ENCODE measurements at places on chromosomes 16 and 17. TPM values are rescaled to one million over a fixed set of nuclear protein-coding genes. Genes with fewer than 3 reads are reported as not detected.

ADGRG1 gene
- total RNA-seq: 99.1 TPM

GRCh38 chr17:57370037-57370581 lies 113.8 kb downstream of the MSI2 start:
- no peak for DNase-seq

- DNase-seq: no peak
Observed at GRCh38 chr16:50924759-50925545, 183.1 kb downstream of the CYLD start.

GRCh38 chr17:1074886-1075605 lies 78.1 kb downstream of the TIMM22 start:
- DNase-seq: no peak

TBC1D3K gene
- not detected for total RNA-seq

DNA sequence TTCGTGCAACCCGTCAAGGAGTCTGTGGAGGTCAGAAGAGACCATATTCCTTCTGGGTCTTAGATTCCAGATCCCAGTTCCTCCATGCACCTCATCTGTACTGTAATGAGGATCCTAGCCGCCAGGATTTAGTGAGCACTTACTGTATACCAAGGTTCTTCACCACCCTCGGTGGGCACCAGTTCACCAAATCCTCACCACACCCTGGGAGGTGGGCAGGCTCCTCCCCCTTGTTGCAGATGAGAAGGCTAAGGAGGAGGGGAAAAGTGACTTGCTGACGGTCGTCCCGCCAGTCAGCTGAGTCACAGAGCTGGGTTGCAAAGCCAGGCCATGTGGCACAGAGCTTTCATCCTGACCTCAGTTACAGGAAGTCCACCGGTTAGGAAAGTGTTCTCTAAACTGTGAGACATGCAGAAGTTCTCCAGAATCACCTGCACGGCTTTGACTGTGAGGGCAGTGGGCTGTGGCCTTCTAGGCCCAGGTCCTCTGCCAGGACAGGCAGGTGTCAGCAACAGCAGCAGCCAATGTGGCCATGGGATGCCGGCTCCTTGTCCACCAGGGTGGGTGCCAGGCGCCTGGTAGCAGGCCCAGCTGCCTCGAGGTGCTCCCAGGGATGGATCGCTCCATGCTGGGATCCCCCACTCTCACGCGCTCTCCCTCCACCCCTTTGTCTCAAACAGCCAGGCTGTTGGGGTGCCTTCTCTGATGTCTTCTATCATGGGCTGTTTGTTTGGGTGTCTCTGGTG lies 240.3 kb upstream of the GSE1 start:
- DNase-seq: no peak

- DNase-seq: no peak
Observed at GRCh38 chr17:45101546-45101882, 30.8 kb downstream of the PLCD3 start.

DRC7 gene
- total RNA-seq: not detected

ITGA2B gene
- 1.6 TPM for total RNA-seq

ADAD2 gene
- 0.19 TPM for total RNA-seq

GRCh38 chr17:35900280-35900679 lies 20.1 kb upstream of the CCL5 start:
- no peak for DNase-seq

VMP1 gene
- 342 TPM for total RNA-seq

- no peak for DNase-seq
Observed at GRCh38 chr16:266258-267164, 9.2 kb downstream of the RGS11 start.

CBX2 gene
- 0.28 TPM for total RNA-seq

CCDC154 gene
- total RNA-seq: 0.38 TPM

YBX2 gene
- 0.65 TPM for total RNA-seq

GRCh38 chr17:57983446-57983845 lies 4.6 kb downstream of the VEZF1 start:
- no peak for DNase-seq

HSF5 gene
- total RNA-seq: not detected

- no peak for DNase-seq
Observed at GRCh38 chr16:30895627-30896260, 670 bp upstream of the CTF1 start.

CSH2 gene
- not detected for total RNA-seq

DNA sequence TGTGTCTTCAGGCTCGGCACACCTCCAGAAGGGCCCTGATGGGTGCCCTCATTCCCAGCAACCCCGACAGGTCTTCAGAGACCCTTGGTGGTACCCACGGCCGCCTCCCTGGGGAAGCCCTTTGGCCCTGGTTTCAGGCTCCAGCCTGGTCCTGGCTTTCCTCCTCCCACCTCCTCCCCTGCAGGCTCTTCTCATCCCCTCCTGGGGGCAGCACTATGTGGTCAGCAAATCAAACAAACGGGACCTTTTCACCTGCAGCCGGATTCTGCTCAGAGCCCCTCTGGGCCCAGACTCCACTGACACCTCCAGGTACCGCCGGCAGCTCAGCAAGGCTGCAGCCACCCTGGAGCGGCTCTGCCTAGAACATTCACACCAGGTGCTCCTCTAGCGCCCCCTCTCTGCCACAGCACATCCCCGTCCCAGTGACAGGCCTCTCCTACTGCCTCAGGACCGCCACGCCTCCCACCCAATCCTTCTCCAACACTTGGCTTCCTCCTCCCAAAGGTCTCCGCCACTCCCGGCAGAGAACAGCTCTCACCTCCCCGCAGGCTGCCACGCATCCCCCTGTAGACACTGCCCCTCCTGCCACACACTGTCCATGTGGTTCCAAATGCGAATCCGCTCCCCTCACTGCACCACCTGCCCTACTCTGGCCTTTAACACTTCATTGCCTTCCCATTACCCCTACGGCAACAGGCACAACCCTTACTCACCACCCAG lies 12.0 kb downstream of the CORO7 start:
- no peak for DNase-seq

DNA sequence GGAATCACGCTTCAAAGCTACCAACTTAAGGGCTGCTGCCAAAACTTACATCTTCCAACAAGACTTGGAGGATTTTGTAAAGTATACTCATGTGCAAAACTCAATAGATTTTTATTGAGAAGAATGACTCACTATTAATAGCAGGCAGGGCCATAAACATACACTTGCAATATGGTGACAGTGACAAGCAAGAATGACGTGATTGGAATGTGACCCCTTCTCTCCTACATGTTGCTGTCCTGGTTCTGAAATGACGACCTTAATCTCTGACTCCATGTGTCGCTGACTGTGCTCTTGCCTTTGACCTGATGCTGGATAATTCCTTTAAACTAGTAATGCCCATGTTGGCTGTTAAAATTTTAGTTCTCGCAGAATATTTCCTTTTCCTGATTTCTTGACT lies 174.5 kb downstream of the PARN start:
- no peak for DNase-seq

HSF4 gene
- 77.2 TPM for total RNA-seq

CCL2 gene
- 39.8 TPM for total RNA-seq

KRTAP9-2 gene
- not detected for total RNA-seq

DNA sequence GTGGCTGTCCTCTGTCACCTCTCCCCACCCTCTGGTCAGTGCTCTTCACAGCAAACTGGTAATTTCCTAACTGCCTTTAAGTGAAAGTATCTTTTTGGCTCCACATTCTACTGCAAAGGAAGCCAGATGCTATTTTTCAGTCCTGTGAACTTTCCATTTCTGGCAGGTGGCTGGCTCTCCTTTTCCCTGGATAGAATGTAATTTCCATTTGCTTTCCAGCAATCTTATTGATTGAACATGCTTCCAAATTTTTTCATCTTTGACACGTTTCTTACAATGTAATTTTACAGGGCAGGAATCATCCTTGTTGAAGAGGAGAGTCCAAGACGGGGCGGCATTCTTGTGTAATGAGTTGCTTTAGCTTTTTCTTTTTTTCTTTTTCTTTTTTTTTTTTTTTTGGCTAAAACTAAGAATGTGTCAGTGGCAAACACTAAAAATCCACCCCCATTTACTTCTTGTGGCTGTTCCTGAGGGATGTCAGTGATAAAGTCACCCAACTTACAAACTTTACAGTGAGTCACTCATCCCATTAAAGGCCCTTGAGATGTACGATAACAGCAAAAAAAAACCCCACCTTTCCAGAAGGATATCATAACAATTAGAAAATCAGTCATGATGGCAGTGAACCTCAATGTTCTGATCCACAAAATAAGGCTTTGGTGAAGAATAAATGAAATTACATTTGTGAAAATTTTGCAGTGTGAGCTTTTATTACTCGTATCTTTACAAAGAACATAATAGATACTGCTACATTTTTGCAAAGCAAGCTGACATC lies 29.4 kb upstream of the PRKCA start:
- DNase-seq: no peak

Data from omental fat pad (tissue), 4 donors.